Testis (tissue), 5 donors: ENCODE measurements at places on chromosomes 7 and 10. TPM values are rescaled to one million over a fixed set of nuclear protein-coding genes. Genes with fewer than 3 reads are reported as not detected.

Gene TEX47
- 8.9 TPM for total RNA-seq

GRCh38 chr7:156802214-156802613, 90.8 kb downstream of the LMBR1 start:
- DNase-seq = no peak

GRCh38 chr10:58754469-58755339, 242.0 kb downstream of the BICC1 start:
- DNase-seq = no peak

Gene HHEX
- 2.6 TPM for total RNA-seq

- no peak for DNase-seq
Measured at GRCh38 chr10:21090609-21091082, 193.5 kb upstream of the NEBL start.

DNA sequence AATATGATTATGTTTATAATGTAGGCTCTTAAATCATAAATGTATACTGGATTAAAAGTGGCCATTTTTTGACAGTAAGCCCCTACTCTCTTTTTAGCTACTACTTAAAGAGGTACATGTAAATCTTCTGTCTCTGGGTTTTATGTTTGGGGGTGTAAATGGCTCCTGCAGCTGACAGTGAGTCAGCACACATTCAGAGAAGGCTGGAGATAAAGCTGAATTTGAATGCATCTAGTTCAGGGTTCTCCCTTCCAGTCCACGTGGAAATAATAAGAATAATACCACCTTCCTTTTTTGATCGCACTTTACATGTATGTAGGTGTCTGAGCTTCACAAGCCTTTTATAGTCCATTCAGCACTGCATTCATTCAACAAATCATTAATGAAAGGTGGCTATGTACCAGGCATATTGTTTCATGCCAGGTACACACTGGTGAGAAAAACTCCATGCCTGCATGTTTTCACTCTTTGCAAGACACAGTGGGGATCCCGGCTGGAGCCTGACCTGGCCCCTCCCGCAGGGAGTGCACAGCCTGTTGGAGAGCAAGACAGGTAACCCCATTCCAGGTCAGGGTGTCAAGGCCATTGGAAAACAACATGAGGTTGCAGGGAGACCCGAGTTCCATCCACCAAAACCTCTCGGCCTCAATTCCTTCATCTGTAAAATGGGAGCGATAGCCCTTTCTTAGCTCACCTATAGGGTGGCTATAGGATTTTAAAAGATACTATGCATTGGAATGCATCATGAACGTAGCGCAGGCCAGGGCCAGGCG, 107.5 kb upstream of the ANLN start:
- DNase-seq = no peak

- DNase-seq = peak; percentile 65
Measured at GRCh38 chr10:44986670-44987069, 8.1 kb upstream of the DEPP1 start.

Gene NRAP
- 2.1 TPM for total RNA-seq

- DNase-seq = no peak
Measured at GRCh38 chr10:121106611-121107010, 255.4 kb downstream of the WDR11 start.

GRCh38 chr7:27936768-27937102, 196.8 kb downstream of the TAX1BP1 start:
- DNase-seq = no peak

Gene NKX6-2
- total RNA-seq = 20.1 TPM

- DNase-seq = no peak
Measured at GRCh38 chr10:70992436-70992835, 104.1 kb upstream of the PCBD1 start.

GRCh38 chr10:99525897-99526296, 6.8 kb upstream of the NKX2-3 start:
- no peak for DNase-seq

DNA sequence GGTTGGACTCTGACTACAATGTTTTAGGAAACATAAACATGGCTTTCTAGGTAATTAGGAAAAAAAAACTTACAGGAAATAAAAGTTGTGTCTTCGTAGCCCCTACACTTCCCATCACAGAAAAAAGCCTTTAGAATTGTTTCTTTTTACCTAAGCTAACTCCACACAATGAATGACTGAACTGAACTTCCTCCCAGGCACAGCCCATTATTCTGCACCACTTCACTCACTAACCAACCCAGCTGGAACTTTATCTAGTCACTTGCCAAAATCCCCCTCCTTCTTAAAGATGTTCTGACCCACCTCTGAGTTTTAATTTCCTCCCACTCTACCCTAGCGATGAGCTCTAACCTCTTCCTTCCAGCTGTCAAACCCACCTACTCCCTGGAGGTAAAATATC, 91.7 kb upstream of the MEOX2 start:
- no peak for DNase-seq

DNA sequence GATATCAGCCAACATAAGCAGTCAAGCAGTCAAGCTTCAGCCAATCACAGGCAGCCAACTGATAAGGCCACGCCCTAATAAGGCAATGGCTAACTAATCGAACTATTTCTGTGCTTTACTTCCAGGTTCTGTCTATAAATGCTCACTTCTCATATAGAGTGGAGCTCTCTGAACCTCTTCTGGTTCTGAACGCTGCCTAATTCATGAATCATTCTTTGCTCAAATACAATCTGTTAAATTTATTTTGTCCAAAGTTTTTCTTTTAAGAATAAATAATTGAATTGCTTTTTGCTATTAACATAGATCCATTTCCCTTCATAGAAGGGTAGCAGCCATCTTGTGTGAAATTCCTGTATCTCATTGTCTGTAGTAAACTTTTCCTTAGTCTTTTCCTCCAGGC, 97.9 kb upstream of the TMEM72 start:
- no peak for DNase-seq

Gene ARHGEF5
- 4.3 TPM for total RNA-seq

DNA sequence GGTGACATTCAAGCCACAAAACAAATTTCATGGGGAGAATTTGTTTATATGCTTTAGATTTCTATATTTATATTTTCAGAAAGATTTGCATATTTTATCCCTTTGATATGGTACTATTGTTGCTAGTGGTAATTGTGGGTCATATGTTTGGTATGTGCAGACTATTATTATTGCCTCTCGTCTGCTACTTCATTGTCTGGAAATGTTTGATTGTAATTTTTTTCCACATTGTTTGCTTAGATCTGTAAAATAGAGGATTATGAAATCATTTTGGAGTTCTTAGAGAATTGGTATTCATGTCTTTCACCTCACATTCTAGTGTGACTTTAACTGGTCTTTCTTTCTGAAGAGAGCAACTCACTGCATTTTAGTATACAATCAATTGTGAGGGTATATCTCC, 44.7 kb downstream of the MYO3A start:
- no peak for DNase-seq

Gene CYP2C8
- total RNA-seq = 8.2 TPM

Gene PKD1L1
- 4.8 TPM for total RNA-seq

DNA sequence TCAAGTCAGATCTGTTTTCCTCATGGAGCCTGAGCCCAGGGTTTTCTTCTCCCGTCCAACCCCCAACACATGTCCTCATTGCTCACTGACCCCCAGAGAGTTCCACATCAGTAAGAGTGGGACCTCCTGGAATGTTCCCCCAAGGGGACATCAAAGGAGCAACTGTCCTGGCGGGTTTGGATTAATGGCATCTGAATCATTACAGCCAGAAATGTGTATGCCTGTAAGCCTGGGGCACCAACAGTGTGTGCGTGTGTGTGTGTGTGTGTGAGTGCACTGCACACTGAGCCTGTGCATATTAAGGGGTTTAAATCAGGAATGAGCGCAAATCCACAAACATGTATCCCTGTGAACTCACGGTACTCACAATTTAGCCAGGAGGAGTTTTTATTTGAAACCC, 222.3 kb downstream of the PLXNA4 start:
- DNase-seq = no peak

GRCh38 chr7:4871056-4871680, 9.3 kb upstream of the PAPOLB start:
- no peak for DNase-seq

Gene OPN4
- not detected for total RNA-seq

- DNase-seq = peak; percentile 85
Measured at GRCh38 chr10:102120142-102120990, at the start of gene LDB1. LDB1 (minus strand) TSS chr10:102120368; CDS start chr10:102120110, 258 bp downstream.

DNA sequence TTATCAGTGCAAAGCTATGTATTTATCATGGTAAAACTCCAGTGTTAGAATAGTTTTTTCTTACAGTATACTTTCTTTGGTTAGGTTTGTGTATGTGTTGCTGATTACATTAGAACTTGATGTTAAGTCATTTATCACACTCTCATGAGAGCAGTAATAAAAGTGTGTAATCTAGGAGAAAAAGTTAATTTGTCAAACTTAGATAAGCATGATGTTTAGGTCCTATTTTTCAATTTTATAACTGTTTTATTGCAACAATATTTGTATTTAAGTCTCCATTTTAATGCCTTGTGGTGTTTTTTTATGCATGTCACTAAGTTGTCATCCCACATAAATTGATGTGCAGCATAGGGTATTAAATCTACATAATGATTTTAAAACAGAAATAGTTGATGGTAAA, 28.8 kb upstream of the DNAH11 start:
- no peak for DNase-seq

- no peak for DNase-seq
Measured at GRCh38 chr7:100706672-100707311, 871 bp downstream of the POP7 start.

Gene CPA4
- total RNA-seq = 0.31 TPM

DNA sequence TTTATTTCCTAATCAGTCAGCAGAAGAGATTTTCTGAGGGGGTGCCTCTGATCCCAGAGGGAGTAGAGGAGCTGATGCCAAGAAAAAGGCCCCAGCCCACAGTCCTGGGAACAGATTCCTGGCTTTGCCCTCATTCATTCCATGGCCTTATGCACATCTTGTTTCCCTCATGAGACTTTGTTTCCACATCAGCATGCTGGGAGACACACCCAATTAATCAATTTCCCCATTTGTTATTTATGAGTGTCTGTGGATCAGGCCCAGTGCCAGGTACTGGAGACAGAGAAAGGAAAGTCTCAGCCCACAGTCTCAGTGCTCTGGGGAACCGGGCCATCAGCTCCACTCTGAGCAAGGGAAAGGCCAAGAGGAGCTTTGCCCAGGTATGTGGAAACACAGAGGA, 496.2 kb upstream of the ZMIZ1 start:
- peak; percentile 18 for DNase-seq

DNA sequence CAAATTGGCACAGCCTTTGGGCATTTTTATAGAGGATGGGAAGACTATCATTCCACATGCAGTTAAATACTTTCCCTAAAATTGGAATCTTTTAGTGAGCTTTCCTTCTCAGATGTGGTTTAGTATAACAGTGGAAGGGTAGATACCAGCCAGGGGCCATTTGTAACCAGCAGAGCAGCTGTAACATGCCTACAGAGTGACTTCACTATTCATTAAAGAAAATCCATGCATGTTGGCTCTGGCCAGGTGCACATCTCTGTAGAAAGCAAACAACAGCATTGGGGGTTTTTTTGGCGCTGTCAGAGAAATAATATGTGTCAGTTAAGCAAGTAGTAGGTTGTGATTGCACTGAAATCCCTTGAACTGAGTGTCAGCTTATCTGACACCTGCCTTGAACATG, 115.6 kb downstream of the LHFPL3 start:
- no peak for DNase-seq

Gene DYNC1I1
- 7.1 TPM for total RNA-seq

Gene HTRA1
- total RNA-seq = 21.3 TPM

DNA sequence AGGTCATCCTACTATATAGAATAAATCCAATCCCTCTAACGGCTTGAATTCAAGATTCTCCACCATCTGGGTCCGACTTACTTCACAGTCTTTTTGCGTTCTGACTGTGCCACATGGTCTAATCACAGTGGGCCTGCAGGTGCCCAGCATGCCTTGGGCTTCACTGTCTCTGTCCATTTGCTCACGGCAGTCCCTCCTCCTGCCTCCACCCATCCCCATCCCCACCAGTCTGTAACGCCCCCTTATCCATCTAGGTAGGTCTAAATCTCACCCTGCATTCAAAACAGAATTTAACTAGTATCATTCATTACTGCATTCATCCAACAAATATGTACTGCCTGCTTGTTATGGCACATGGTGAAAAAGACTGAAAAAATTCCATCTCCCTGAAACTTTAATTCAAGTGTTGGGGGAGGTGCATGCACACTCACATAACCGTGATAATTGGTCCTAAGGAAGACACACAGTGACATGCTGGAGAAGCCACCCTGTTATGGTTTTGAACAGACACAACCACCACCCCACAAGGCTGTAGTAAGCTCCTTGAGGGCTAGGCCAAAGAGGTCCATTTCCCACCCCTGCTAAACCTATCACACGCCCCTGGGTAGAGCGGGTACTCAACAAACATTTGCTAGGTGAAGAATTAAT, 24.2 kb downstream of the SORBS1 start:
- DNase-seq = no peak

GRCh38 chr7:73509463-73509862, 12.6 kb downstream of the BAZ1B start:
- no peak for DNase-seq

Gene FGL2
- 8.4 TPM for total RNA-seq

Gene PITRM1
- 125 TPM for total RNA-seq

DNA sequence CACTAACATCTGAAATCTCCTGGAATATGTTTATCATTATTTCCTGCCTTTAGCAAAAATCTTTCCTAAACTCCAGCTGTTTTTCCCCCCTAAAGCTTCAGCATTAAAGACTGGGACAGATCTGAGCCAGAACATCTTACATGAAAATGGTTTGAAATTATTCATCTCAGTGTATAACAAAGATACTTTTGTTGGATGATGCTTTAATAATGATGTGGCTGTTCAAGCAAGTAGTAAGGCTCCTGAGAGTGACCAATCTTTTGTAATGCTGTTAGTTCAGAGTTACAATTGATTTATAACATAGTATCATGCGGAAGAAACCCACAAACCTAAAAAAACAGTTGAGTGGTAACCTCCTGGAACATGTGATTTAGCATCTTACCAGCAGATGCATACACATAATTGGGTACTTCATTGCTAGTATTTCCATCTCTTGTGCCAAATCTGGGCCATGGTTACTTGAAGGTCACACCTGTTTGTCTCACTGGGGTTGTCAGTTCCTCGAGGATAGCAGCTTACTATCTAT, 1.5 kb downstream of the BZW2 start:
- DNase-seq = no peak

GRCh38 chr7:47373871-47374451, 207.9 kb downstream of the TNS3 start:
- no peak for DNase-seq

GRCh38 chr7:28773423-28774145, 184.5 kb downstream of the TRIL start:
- DNase-seq = no peak

Gene NEUROG3
- not detected for total RNA-seq

DNA sequence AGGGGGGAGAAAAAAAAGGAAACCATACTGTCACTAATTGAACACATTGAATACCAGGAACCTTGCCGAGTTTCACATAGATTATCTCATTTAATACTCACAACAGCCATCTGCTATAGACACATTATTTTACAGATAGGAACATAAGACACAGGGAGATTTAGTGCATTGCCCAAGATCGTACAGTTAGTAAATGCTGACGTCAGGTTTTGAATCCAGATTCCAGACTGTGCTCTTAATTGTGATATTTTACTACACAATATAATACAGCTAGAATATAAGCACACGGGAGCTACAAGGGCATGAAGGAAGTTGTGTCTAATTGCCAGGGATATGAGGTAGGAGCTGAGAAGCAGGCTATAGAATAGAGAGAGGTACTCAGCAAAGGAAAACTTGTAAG, 93.9 kb upstream of the MINDY3 start:
- no peak for DNase-seq

GRCh38 chr10:7291487-7292270, 119.2 kb downstream of the SFMBT2 start:
- no peak for DNase-seq
